ENCODE measurements at places on chromosomes 7 and 10.

DNA sequence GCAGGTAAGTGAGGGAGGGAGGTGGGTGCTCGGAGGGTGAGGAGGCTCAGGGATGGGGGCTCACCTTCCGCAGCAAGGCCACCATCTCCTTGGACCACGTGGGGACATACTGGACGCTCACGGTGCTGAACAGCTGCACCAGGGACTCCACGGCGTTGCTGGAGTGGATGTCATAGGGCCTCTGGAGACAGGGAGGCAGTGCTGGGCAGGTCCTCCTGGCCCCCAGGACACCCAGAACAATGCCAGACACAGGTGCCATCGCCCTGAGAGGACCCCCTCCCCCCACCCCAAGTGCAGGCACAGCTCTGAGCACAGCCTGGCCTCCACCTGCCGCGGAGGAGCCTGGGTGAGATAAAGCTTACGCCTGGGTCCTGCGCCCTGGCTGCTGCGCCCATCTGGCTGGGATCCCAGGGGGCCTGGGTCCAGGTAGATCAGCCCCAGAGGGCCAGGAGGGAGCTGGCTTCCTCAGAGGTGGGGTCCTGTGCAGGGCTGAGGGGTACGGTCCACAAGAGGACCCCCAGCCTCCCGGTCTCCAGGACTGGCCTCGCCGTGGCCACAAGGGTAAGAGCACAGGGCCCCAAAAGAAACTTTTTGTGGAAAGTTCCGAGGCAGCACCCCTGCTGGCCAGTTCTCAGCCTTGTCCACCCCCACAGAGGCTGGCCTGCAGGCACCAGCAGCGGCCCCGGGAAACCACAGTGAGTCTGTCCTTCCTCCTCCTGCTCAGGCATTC, 37.8 kb downstream of the DPYSL4 start:
- no peak for DNase-seq

DNA sequence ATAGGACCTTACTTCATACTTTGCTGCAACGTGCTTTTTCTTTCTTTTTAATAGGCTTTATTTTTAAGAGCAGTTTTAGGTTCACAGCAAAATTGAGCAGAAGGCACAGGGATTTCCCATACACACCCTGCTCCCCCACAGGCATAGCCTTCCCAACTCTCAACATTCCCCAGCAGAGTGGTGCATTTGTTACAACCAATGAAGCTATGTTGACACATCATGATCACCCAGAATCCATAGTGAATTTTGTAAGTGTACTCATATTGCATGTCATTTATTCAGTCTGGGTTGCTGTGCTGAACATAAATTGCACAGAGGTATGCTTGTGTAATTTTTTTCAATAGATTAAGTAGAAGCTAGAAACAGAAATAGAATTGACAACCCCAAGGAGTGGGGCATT, 327.3 kb downstream of the INHBA start:
- DNase-seq = no peak

GRCh38 chr7:158270856-158271413, 316.7 kb downstream of the PTPRN2 start:
- no peak for DNase-seq

GRCh38 chr10:44389150-44389549, 4.3 kb upstream of the CXCL12 start:
- no peak for DNase-seq

GRCh38 chr7:6650086-6650485, 13.0 kb downstream of the ZNF316 start:
- peak; percentile 18 for DNase-seq

GRCh38 chr7:73679709-73680108, 3.5 kb downstream of the DNAJC30 start:
- DNase-seq = no peak

DNA sequence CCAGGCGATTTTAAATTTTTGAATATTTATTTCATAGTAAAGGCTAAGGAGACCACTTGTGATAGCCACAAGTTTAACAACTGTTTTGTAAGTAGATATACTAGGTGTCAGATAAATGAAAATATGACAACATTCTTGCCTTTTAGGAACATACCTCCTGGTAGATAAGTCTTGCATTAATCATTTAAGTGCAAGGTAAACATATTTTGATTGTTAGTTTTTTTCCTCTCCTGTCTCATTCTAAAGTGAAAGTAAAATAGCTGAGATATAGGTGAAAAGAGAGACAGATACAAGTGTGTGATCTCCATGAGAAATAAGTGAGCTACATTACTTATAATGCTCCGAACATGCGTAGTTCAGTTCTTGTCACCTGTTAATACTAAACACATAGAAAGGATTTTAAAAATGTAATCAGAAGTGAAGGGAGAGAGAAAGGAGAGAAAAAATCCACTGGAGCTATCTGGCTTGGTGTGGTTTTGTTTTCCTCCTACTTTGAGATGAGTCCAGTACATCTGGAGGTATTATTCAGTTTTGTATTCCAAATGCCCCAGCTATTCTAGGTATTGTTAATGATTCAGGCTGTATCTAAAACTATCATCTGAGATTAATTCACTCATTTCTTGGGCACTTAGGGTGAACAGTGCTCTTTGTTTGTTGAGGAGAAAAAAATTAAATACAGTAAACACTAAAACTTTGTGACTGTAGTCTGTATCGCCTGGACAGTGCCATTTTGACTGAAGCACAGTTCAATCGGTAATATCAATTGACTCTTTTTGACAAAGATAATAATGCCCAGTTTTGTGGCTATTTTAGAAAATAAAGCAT, 21.2 kb downstream of the GLCCI1 start:
- no peak for DNase-seq

DNA sequence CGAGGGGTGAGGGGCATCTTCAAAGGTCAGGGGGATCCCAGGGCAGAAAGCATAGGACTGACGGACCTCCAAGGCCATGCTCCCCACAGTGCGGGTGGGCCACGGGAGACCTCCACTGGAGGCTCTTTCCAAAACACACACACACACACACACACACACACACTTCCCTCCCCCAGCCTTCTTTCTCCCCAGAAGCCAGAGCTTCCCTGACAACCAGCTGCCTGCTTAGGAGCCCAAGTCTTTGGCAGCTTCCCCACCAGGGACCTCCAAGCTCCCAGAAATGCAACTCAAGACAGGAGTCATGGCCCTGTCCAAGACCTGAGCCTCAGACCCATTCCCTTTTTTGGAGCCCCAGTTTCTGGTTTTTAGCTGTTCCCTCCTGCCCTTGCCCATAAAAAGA, 710 bp upstream of the C10orf105 start:
- no peak for DNase-seq

- no peak for DNase-seq
These were observed 6.0 kb upstream of the PON1 start for GRCh38 chr7:95330204-95330960.

All from D341Med (cell line).